ENCODE measurements at places on chromosomes 13 and 19.
A peak's percentile ranks its signal among the peaks of the same experiment; 100 is the strongest.

GRCh38 chr13:27177852-27178251, 6.2 kb upstream of the USP12 start:
- DNase-seq, result no peak

- peak; percentile 30 for DNase-seq
Observed at GRCh38 chr13:36345438-36346221, 564 bp downstream of the SPART start.

- DNase-seq, result no peak
Observed at GRCh38 chr19:21434967-21435544, 38.1 kb downstream of the ZNF493 start.

DNA sequence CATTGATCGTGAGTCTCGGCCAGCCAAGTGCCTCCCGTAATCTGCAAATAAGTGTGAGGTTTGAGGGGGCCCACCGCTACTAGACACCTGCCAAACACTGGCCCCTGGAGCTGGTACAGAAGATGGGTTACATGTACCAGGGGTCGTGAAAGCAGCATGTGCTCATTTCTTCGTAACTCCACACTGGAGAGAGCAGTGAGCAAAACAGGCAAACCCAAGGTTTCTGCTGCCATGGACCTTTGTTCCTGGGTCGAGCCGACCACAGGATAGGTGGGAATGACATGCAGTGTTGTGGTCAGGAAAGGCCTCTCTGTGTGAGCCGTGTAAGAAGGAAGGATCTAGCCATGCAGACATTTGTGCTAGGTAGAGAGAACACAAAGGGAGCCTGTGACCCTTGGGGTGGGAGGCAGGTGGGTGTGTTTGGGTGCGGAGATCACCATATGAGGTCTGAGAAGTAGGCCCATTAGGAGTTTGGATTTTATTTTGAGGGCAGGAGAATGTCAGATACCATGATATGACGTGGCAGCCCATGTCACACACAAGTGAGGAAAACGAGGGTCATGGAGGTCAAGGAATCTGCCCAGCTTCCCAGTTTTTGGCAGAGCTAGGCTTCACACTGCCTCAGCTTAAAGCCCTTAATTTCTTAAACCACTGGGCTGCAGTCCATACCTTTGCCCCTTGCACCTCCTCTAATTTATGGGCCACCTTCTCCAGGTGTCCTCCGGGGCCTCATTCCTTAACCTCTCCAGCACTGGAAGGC, 919 bp downstream of the GTF3A start:
- DNase-seq, result no peak

GRCh38 chr19:792306-792885, 4.9 kb upstream of the PTBP1 start:
- no peak for DNase-seq

- no peak for DNase-seq
Observed at GRCh38 chr13:50085063-50085462, 69.8 kb downstream of the KCNRG start.

DNA sequence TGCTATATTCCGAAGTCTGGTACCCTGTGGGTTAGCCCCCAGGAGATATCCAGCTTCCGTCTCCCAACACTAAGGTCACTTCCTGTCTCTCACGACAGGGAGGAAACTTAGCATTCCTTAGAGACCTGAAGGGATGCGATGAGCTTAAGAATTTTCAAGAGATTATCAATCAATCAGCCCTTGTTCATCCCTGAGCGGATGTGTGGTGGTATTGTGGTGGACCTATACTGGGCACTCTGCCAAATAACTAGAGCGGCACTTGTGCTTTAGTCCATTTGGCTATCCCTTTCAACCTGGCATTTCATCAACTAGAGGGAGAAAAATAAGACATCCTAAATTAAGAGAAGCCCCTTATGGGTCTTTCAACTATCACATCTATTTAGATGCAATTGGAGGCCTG, 30.9 kb upstream of the ZNF562 start:
- no peak for DNase-seq

- DNase-seq, result peak; percentile 35
Observed at GRCh38 chr19:4007836-4008539, 452 bp downstream of the PIAS4 start.

- DNase-seq, result no peak
Observed at GRCh38 chr13:68708336-68708908, 1399.2 kb upstream of the ATXN8OS start.

DNA sequence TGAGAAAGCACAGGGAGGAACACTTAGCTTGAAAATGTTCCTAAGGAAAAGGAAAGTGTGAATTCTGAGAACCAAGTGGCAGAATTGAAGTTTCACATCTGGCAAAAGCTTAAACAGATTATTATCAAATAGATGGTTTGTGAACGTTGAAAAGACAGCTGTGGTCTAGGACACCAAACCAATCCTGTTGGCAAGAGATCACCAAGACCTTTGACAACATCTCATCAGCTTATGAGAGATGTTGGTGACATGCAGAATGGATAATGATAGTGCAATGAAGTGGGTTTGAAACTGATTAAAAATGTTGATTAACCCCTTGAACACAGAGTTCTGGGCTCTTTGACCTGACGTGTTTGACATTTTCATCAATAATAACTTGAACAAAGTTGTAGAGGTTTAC, 74.6 kb upstream of the GPR183 start:
- DNase-seq, result no peak

DNA sequence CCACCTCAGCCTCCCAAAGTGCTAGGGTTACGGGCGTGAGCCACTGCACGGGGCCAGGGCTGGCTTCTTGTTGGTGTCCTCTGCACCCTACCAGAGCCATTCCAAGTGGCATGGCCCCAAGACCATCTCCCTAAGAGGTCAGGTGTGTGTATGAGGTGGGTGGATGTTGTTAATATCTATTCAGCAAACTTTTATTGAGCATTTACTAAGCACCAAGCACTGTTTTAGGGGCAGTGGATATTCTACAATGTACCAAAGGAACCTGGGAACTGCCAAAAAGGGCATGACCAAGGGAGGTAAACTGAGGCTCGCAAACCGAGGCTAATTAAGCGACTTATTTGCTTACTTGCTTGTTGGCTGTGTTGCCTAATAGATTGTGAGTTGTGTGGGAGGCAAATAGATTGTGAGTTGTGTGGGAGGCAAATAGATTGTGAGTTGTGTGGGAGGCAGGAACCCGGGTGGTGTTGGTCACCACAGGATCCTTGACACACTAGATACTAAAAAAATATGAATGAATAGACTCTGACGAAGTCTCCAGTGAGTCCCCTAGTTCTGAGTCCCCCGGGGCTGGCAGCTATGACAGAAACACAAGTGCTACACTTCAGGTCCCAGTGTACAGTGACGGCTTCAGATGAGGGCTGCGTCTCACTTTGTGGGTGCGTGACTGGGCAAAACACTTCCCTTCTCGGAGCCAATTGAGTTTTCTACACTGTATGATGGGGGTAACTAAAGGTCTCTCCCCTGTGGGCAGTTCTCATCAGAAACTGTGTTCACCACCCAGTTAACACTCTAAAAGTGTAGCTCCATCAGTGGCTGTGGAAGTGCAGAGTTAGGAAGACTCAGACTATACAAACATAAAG, 5.0 kb upstream of the BICRA start:
- DNase-seq, result no peak

- no peak for DNase-seq
Observed at GRCh38 chr13:108034909-108035410, 180.4 kb downstream of the LIG4 start.

- DNase-seq, result no peak
Observed at GRCh38 chr13:25196971-25197370, 24.9 kb upstream of the AMER2 start.

GRCh38 chr13:60654415-60654814, 257.4 kb downstream of the TDRD3 start:
- no peak for DNase-seq

- no peak for DNase-seq
Observed at GRCh38 chr19:14055396-14055795, 6.5 kb downstream of the PALM3 start.

DNA sequence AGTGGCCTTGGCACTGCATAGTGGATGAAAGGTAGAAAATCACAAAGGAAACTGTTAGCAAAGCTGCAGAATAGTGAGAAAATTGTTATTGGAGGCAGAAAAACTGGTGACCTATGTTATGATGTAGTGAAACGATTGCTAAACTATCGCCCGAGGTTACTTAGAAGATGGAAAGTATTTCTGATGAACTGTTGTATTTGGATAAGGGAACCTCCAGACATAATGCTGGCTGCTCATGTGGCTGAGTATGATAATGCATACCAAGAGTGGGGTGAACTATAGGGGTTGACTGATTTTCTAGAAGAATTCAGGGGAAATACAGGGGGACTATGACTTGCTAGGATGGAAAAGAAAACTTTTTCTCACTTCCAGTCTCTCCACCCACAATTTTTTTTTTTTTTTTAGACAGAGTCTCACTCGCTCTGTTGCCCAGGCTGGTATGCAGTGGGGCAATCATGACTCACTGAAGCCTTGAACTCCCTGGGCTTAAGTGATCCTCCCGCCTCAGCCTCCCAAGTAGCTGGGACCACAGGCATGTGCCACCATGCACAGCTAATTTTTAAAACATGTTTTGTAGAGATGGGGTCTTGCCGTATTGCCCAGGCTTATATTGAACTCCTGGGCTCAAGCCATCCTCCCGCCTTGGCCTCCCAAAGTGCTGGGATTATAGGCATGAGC, 4.4 kb upstream of the EID2 start:
- no peak for DNase-seq

DNA sequence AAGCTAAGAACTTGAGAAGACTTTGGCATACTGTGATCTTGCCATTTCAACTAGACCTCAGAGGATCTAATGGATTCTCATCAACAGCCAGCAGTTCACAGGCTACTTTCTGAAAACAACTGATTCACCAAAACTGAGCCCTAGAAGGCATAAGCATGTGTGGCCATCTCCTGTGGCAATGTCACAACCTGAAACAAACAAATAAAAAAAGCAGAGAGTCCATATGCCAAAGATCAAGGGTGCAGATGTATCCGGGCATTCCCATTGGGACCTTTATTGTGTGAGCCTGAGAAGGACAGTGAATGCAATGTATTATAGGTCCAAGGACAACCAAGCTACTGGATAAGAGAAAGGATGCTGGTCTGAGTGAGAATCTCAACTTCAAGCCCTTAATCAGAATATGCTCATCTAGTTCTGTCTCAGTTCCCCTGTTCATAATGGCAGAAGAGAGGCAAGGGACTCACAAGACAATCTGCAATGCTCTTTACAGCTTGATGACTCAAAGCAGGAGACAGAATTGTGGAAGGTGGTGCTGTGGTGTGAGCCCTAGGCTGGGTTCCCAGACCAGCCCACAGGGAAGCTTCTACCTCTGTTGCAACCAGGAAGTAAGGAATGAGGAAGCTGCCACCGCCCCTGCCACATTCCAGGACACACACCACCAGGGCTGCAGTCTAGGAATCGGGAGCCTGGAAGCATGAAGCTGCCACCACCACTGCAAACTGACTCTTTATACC, 133.7 kb downstream of the RAP2A start:
- no peak for DNase-seq

- DNase-seq, result no peak
Observed at GRCh38 chr13:65275838-65276630, 1954.1 kb downstream of the PCDH9 start.

GRCh38 chr19:18741124-18742121, 49.7 kb downstream of the COMP start:
- DNase-seq, result no peak

GRCh38 chr19:34181111-34181864, 9.0 kb downstream of the LSM14A start:
- no peak for DNase-seq

Data from stimulated activated CD4-positive, alpha-beta T cell treated with anti-CD3 and anti-CD28 coated beads, Interleukin-4, amount 100 ng/mL, for 1 hour (primary cell).